ENCODE measurements at places on chromosomes 2 and 18. TPM values are rescaled to one million over a fixed set of nuclear protein-coding genes. Genes with fewer than 3 reads are reported as not detected.

DNA sequence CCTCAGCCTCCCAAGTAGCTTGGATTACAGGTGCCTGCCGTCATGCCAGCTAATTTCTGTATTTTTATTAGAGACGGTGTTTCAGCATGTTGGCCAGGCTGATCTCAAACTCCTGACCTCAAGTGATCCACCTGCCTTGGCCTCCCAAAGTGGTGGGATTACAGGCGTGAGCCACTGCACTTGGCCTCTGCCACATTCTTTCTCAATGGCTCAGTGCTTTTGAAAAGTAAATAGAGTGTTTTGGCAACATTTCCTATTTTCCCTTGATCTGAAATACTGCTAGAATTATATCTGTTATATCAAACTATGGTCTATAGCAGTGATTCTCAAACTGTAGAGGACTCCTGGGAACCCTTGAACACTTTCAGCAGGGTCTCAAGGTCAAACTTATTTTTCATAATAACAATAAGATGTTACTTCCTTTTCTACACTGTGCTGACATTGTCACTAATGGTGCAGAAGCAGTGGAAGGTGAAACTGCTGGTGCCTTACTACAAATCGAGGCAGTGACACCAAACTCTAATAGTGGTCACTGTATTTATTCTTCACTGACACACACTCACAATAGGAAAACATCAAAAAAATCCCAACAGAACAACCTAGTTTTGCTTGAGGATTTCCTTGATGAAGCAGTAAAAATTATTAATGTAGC, 10.6 kb downstream of the DAW1 start:
- no peaks in the 10 kb centered on the region for H3K36me3 ChIP-seq
- DNase-seq: no peak
- H3K4me1 ChIP-seq: peaks cover 4% of the 10 kb centered on the region

BOLL gene
- total RNA-seq: not detected

AFG3L2 gene
- 109 TPM for total RNA-seq

GRCh38 chr2:33240178-33240577, 236.3 kb upstream of the RASGRP3 start:
- H3K4me3 ChIP-seq: no peak overlapping the region
- no peaks in the 10 kb centered on the region for H3K4me1 ChIP-seq
- no peaks in the 10 kb centered on the region for H3K27me3 ChIP-seq

GRCh38 chr18:27719680-27720079, 457.2 kb downstream of the CDH2 start:
- peak overlapping the region; percentile 22 for H3K27ac ChIP-seq
- DNase-seq: no peak
- H3K4me3 ChIP-seq: no peak overlapping the region
- H3K4me1 ChIP-seq: peaks cover 56% of the 10 kb centered on the region
- peaks cover 4% of the 10 kb centered on the region for H3K36me3 ChIP-seq
- H3K27me3 ChIP-seq: no peaks in the 10 kb centered on the region

CNGA3 gene
- total RNA-seq: not detected
